ENCODE measurements at places on chromosomes 7 and 10.

GRCh38 chr10:121928528-121928884, 675 bp upstream of the ATE1 start:
- no peak for DNase-seq

DNA sequence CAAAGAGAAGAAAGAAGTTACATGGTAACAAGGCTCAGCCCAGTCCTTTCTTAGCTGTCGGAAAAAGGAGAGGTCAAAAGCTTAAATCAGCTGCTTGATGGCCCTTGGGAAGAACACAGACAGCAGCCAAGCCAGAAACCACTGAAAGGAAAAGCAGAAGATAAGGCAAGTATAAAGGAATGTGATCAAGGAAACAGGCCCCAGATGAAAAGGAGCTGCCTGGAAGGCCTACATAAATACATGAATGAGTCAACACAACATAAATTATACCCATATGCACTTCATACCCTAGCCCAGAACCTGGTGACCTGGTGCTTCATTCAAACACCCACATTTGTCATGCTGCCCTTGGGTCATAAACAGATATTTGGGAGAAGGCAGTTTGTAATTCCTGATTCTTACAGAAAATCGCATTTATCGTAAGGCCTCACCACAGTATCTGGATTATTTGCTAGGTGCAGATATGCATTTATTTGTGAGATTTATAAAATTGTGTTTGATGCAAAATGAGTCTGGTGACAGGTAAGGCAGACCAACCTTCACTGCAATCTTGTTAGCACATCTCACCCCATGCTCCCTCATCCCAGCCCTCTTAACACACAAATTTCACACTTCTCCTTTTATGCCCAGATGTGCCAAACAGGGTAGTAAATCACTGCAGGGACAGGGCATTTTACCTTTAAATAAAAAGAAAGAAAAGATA, 94.9 kb upstream of the KCNIP2 start:
- no peak for DNase-seq

- DNase-seq, result no peak
Measured at GRCh38 chr7:49341849-49342248, 417.5 kb downstream of the CDC14C start.

DNA sequence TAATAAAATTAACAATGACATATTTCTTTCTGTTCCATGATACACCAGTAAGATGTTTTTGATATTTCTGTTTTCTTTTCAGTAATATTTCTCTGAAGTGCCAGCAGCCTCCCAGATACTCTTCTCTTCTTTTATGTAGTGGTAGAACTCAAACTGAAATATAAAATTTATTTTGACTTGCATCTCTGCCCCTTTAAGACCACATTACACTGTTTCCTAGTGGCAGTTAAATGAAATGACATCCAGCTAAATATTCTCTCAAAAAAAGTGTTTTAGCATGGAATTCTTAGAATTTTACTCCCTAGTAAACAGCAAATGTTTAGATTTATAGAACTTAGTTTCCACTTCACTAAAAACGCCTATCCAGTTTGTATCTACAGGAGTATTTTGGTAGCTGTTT, 237.2 kb upstream of the MTPN start:
- no peak for DNase-seq

DNA sequence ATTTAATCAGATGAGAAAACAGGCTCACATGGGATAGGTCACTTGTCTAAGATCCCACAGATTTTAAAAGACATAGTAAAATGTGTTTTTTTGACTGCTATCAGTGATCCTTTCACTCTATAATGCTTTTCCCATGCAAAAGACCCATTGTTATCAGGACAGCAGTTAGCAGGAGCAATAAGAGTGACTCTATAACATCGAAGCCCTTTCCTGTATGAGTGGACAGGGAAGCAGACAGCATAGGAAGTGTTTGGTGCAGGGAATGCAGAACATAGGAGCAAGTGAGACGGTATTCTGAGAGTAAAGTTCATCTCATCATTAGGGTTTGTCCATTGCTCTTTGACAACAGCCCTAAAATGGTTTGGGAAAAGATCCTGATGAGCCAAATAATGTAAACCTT, 68.5 kb downstream of the SLC25A13 start:
- no peak for DNase-seq

GRCh38 chr7:157442456-157442855, 105.7 kb downstream of the DNAJB6 start:
- DNase-seq, result no peak

DNA sequence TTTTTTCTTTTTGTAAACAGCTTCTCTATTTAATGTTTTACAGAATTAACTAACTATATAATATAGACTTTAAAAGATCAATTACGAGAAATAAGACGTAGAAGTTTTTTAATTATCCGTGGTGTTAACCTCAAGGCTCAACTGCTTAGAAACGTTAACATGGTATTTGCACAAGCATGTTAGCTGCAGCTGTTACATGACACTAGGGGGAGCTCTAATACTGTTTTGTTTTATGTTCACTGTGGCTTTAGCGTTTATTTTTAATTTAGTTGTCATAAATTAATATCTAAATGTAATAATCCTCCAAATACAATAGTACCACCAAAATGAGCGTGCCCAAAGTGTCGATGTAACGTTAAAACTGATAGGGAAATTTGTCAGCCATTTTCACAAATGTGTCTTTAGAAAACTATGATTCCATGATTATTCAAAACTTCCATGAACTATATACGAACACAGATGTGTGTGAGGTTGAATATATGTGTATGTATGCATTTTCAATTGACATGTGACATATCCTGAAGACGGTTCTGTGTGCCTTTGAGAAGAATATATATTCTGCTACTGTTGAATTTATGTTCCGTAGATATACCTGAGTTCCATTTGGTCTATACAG, 828.8 kb upstream of the MBL2 start:
- no peak for DNase-seq

DNA sequence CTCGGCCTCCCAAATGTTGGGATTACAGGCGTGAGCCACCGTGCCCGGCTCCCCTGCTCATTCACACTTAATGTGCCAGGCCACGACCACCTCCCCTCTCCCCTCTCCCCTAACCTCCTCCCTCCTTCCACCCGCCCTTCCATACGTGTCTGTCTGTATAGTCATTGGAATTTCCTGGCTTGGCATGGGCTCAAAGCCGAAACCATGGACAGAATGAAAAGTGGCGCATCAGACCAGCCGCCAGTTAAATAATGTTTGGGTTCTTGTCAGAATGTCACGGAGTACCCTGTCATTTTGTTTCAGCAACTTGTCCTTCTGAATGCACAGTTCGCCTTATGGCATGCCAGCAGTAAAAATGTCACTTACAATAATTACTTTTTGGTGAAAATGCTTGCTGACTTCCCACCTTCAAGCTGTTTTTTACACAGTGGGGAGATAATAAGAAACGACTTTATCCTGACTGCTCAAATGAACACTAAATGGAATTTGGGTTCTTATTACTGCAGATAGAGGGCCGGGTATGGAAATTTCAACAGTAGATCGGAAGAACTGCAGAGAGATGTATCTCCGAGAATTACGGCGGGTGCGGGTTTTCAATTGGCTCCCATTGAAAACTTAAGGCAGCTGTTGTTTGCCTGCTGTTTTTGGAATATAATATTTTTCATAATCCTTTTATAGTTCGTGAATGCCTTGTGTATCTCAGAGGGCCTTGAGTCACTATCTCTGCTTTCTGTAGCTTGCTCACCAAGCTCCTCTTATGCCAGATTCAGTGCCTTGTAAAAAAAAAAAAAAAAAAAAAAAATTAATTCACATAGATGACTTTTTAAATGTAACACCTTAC, 65.5 kb upstream of the SH2B2 start:
- DNase-seq, result no peak

Measured in stimulated activated CD8-positive, alpha-beta memory T cell treated with anti-CD3 and anti-CD28 coated beads, Interleukin-2, amount 100 ng/mL, for 1 hour (primary cell).